ENCODE measurements at places on chromosomes 1 and 21. TPM values are rescaled to one million over a fixed set of nuclear protein-coding genes. Genes with fewer than 3 reads are reported as not detected.

Gene HCRTR1
- not detected for total RNA-seq

Gene OPTC
- not detected for total RNA-seq

Gene FAM131C
- total RNA-seq = not detected

Gene SH3D21
- total RNA-seq = 1.8 TPM

Gene AIRE
- not detected for total RNA-seq

Gene REN
- not detected for total RNA-seq

GRCh38 chr1:246427611-246428010 lies 79.5 kb downstream of the SMYD3 start:
- no peaks in the 10 kb centered on the region for H3K27me3 ChIP-seq
- H3K4me3 ChIP-seq = no peak overlapping the region
- no peaks in the 10 kb centered on the region for H3K36me3 ChIP-seq
- peaks cover 23% of the 10 kb centered on the region for H3K4me1 ChIP-seq
- no peak for DNase-seq

DNA sequence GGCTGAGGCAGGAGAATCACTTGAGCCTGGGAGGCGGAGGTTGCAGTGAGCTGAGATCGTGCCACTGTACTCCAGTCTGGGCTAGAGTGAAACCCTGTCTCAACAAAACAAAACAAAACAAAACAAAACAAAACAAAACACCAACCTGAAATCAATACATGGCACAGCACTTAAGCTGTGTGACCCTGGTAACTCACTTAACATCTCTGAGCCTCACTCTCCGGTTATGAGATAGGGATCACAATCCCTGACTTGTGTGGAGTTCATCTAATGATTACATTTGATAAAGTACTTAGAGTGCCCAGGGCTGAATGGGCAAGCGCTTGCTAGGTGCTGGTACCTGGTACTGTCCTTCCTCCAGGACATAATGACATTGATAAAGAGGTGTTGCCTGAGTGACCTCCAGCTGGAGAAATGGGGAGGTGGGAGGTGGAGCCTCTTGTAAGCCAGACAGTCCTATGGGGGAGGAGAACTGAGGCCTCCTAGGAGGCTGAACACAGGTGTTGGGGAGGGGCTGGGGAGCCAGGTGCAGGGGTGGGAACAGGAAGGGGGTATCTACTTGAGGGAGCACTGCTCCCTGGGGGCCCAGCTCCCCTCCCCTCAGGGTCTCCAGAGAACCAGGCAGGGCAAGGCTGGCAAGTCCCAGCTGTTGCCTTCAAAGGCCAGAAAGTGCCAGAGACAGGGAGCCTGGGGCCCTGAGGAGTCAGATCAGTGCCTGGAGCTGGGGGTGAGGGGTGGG lies 17.9 kb downstream of the FOXO6 start:
- DNase-seq = peak; percentile 75
- peaks cover 18% of the 10 kb centered on the region for H3K4me1 ChIP-seq
- H3K4me3 ChIP-seq = no peak overlapping the region
- no peaks in the 10 kb centered on the region for H3K36me3 ChIP-seq
- peaks cover 3% of the 10 kb centered on the region for H3K27me3 ChIP-seq
- no peak overlapping the region for H3K27ac ChIP-seq

- no peaks in the 10 kb centered on the region for H3K27me3 ChIP-seq
- no peak overlapping the region for H3K4me3 ChIP-seq
- H3K36me3 ChIP-seq = no peaks in the 10 kb centered on the region
- H3K27ac ChIP-seq = no peak overlapping the region
- H3K4me1 ChIP-seq = peaks cover 26% of the 10 kb centered on the region
Measured at GRCh38 chr1:19014765-19015164, 58.3 kb upstream of the IFFO2 start.

DNA sequence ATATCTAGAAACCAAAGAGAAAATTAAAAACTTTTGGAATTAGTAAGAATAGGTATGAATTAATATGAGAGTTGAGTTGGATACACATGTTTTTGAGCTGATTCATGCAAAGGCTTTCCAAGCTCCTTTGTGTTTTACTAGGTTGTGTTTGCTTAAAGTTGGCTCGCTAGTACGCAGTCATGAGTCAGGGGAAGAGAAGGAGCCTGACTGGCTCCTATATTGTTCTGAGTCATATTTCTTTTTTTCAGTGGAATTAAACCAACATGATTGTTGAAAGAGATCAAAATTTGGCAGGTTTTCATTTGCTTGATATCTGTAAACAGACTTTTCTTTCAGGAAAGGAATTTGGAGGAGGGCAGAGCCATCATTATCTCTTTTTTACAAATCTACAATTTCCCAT lies 66.7 kb downstream of the MAGI3 start:
- no peaks in the 10 kb centered on the region for H3K36me3 ChIP-seq
- H3K27me3 ChIP-seq = no peaks in the 10 kb centered on the region
- H3K27ac ChIP-seq = peak overlapping the region; percentile 51
- peak; percentile 89 for DNase-seq
- H3K4me1 ChIP-seq = peaks cover 14% of the 10 kb centered on the region
